ENCODE measurements at places on chromosomes 5 and 9.

- no peak for DNase-seq
These were observed 297.9 kb upstream of the EDIL3 start for GRCh38 chr5:84682531-84682930.

- no peak for DNase-seq
These were observed 34.0 kb downstream of the DAPK1 start for GRCh38 chr9:87531370-87532295.

DNA sequence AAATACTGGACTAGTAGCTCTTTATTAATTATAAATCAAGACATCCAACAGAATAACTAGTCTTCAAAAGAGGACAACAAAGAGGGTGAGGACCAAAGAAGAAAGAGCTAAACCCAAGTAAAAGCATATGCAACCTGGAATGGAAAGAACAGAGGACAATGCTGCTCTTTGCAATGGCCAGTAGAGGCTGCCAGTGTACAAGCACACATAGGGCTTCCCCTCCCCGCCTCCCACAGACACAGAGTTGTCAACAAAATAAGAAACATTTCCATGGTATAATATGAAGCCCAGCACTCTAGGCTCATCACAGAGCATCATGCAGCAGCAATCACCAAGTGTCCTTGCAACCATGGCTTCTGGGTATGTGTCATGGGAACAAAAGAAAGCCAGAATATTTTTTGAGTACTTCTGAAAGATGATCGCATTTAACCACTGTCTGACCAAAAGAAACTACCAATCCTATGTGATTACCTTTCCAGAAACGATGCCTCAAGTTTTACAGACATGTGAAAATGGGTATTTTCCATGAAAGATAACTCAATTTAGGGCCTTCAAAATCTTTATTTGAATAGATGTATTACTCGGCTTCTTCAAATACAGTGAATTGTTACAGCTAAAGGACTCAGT, 58.1 kb downstream of the RFX3 start:
- peak; percentile 59 for DNase-seq

DNA sequence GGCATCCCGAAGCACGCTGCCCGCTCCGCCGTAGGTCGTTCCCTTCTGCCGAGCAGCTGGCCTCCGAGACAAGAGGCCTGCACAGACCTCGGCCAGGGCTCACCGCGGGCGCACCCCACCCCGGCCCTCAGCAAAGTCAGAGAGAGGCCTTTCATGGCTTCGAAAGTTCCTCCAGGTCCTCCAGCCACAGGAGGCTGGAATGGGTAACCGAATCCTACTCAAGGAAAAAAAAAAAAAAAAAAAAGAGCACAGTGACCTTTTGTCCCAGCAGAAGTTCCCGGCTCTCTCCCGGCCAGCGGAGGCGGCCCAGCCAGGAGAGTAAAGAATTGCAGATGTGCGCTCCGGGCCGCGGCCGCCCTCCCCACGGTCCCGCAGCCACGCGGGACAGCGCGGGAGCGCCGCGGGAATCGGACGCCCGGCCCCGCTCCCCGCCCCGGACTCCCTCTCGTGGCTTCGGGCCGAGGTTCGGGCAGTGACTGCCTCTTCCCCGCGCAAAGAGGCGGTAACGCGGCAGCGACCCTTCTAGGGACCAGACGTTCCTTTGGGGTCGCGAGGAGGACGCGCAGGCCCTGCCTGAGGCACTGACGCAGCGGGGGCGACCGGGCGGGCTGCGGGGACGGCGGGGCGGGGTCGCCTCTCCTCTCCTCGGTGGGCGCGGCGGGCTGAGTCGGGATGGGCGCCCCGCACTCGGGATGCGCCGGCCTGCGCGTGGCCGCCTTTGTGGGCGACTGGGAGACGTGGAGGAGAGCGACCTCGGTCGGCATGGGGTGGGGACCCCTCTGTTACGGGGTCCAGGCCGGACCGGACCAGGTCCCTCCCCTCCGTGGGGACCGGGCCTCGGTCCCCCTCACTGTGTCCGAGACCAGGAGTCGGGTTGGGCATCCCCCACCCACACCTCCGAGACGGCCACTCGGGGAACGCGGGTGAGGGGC, 754 bp downstream of the GFPT2 start:
- DNase-seq = no peak

- no peak for DNase-seq
These were observed 104.8 kb downstream of the SREK1 start for GRCh38 chr5:66248874-66249273.

DNA sequence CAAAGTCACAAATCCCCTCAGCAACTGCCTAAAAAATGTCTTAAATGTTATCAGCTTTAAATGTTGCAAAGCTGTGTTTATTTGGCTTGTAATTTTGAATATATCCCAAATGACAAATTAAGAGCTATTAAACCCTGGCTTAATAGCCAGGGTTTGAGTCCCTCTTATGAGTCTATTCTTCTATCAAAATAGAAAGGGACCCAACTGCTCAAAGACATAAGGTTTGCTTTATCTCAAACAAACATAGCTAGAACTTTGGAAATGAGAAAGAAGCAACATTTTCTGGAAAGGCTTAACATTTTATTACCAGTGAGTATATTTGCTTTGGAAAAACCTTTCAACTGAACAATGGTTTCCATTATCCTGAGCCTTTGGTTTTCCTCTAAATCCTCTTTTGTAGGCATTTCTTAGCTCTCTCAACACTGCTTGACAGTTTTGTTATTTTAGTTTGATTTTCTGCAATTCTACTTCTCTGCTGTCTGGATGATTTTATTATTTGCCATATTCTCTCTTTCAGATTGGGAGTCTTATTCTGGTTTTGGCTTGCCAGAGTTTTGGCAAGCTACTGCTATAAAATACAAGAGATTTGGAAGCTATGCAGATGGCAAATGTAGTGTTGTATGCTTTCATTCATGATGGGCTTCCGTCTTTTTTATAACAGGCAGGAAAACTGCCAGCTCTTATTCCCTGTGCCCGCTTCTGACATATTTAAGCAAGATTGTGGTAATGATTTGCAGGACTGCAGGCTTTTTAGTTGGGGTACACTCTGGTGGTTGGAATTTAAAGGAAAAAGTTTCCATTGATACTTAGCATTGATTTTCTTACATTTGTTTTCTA, 734.9 kb downstream of the DTWD2 start:
- DNase-seq = no peak

DNA sequence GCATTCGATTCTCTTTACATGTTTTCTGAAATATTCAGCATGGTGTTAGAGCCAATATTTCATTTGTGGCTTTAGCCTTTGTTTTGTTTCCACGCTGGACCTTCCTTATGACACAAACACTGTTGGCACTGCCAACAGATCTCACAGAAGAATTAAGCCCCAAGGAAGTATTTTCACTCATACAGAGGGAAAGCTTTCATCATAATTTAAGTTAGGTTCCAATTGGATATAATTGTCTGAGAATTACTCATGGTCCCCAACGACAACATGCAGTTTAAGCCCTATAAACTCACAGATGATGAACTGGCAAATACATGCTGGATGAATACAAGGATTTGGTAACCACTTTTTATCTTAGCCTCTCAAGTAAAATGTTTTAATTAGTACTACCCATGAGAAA, 259.5 kb downstream of the EBF1 start:
- DNase-seq = no peak

DNA sequence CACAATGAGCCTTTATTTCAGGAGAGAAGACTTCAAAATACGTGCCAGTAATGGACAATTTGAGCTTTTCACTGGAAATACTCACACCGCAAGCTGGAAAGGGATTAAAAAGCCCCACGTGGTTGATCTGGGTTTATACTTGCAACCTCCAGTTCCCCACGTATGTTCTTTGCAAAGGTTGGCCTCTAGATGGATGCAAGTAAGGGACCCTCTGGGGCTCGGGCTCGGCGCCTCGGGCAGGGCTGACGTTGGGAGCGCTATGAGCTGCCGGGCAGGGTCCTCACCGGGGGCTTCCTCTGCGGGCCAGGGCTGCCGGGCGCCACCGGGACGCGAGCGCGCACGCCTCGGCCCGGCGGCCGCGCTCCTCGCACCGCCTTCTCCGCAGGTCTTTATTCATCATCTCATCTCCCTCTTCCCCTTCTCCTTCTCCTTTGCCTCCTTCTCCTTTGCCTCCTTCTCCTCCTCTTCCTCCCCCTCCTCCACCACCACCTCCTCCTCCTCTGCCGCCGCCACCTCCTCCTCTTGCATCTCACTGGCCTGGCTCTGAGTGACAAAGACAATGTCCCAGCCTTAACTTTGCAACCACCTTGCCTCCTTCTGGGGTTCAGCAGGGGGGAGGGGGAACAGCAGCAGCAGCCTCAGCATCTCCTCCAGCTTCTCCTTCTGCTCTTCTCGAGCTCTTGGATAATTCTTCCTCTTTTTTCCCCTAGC, 701 bp upstream of the ZNF462 start:
- peak; percentile 51 for DNase-seq

DNA sequence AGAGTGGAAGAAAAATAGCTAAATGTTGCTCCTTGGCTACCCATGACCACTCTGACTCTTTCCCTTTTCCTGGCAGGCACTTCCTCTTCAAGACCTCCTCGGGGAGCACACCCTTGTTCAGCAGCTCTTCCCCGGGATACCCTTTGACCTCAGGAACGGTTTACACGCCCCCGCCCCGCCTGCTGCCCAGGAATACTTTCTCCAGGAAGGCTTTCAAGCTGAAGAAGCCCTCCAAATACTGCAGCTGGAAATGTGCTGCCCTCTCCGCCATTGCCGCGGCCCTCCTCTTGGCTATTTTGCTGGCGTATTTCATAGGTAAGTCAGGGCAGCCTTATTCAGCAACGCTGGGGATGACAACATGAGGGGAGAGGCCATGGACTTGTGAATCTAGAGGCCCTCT, 298.6 kb upstream of the WWC1 start:
- no peak for DNase-seq

- DNase-seq = no peak
These were observed 106.8 kb upstream of the SARDH start for GRCh38 chr9:133844881-133845410.

DNA sequence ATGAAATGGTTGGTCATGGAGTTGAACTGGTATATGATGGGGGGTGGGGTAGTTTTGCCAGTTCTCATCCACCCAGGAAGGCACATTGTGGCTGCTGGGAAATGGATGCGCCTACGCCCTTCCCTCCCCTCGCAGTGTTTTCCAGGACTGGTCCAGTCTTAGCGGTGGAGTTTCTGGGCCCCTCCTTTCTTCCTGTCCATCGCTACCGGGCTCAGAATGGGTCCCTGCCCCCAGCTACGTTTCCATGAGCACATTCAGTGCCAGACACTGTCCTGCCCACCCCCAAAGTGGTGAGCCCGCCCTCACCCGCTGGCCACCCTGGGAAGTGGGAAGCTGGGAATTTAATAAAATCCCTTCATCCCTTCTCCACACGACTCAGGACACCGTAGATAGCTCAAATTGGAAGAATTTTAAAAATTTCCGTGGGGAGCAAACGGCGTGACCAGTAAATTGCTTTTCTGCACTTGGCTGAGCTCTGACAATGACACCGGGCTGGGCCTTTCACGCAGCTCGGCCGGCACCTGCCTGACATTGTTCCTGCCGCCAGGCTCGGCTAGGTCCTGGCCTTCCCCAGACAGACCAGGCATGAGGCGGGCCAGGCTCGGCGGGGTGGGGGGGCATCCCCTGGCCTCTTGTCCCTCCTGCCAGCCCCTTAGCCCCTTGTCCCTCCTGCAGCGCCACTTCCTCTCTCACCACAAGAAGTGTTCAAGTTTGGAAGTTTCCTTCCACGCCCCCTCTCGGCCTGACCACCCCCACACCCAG, 3.6 kb downstream of the FGF18 start:
- no peak for DNase-seq

DNA sequence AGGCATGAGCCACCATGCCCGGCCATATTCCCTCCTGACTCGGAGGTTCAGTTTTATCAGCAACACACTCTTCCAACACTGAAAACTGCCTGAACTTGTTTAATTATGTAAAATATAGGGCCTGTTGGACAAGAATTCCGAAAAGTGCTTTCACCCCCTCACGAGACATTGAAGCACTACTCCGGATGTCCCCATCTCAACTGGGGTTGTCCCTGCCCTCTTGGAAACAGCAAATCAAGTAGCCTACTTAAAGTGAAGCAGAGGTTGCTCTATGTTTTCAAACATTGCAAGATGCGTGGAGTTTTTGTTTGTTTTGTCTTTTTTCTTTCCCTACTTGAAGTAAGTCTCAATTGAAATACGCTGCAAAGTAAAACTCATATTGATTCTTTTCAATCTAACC, 7.6 kb downstream of the PTGER4 start:
- DNase-seq = no peak

GRCh38 chr9:84996716-84997115, 327.2 kb downstream of the NTRK2 start:
- no peak for DNase-seq

- DNase-seq = peak; percentile 19
These were observed 12.0 kb downstream of the UIMC1 start for GRCh38 chr5:176994460-176995121.

DNA sequence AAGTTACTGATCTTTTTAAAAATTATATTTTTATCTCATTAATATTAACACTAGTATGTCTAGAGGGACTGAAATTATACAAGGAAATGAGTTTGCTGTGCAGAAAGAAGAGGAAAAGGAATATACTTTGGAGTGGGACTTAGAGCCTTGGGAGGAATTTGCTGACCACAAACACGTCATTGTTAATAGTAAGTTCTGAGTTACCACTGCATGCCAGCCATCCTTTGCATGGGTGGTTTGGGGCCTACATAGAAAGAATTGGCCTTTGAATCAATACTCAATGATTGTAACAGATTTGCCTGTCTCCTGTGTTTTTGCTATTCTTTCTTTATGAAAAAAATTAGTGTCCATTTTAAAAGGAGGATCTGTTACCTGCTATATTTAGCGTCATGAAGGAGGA, 232.6 kb upstream of the TNC start:
- DNase-seq = peak; percentile 23

DNA sequence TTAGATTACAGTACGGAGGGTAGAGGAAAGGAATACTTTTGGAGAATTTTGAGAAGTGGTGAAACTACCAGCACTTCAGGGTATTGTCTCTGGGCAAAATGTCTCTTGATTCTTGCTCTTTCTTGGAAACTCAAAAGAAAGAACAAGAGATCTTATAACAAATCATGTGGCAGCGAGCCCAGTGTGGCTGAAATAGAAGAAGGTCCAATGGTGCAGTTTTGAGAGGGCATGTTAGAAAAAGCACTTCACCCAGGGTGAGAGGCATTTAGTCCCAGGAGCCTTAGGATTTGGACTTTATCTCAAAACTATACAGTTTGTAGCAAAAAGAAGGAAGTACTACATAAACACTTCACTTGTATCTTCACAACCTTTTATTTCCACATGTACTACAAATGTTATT, 39.4 kb downstream of the NNT start:
- no peak for DNase-seq

- DNase-seq = no peak
These were observed 66.5 kb downstream of the MARCHF3 start for GRCh38 chr5:126963822-126964375.

GRCh38 chr9:14212077-14212476, 101.9 kb downstream of the NFIB start:
- peak; percentile 15 for DNase-seq

GRCh38 chr5:132640613-132641012, 17.4 kb upstream of the IL13 start:
- no peak for DNase-seq

DNA sequence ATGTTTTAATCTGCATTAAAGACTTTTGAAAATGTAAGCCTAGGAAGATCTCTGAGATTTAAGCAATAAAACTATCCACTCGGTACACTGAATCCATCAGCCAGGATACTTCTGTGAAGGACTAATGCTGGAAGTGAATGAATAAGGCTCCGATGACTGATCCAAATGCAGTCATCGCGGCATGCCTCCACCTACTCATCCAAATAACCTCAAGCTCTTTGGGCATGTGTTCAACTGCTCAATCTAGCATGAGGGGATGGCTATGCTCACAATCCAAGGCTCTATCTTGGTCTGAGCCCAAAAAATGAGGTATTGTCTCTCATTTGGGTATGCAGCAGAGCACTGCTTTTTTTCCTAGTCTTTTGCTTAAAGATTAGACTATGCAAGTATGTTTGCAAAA, 19.2 kb downstream of the MARCHF3 start:
- peak; percentile 96 for DNase-seq

- no peak for DNase-seq
These were observed 294.8 kb downstream of the GADD45G start for GRCh38 chr9:89899573-89899972.

Data from EL (cell line).